ENCODE measurements at places on chromosomes 2 and 18.
A peak's percentile ranks its signal among the peaks of the same experiment; 100 is the strongest.

DNA sequence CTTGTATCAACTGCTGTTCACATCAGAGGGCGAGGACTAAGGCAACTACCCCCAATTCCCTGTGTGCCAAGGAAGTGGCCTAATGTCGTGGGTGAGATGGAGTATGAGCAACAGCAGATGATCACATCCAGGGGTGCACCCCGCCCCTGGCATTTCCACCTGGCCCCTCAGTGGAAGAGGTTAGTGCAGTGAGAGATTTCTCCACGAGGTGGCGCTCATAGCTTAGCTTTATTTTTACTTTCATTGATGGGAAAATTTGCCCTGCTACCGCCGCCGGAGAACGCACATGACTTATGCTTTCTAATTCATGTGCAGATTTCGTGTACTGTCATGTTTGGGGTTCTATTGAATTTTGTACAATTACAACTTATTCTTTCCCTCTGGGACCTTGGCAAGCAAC lies 470.6 kb upstream of the MEX3C start:
- DNase-seq, result peak; percentile 8

DNA sequence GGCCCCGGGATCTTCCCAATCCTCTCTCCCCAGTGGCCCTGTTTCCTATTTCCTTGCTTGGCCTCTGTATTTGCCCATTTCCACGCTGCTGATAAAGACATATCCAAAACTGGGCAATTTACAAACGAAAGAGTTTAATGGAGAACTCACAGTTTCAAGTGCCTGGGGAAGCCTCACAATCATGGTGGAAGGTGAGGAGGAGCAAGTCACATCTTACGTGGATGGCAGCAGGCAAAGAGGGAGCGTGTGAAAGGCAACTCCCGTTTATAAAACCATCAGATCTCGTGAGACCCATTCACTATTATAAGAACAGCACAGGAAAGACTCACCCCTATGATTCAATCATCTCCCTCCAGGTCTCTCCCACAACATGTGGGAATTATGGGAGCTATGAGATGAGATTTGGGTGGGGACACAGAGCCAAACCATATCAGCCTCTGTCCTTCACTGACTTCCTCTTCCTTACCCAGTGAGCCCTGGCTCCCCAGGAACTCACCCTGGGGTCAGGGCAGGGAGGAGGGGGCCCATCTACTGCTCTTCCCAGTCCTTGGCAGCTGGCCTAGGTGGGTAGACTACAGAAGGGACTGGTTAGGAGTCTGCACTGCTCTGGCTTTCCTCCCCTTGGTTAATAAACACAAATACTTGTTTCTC lies 105.8 kb upstream of the MYCN start:
- no peak for DNase-seq

- DNase-seq, result no peak
Observed at GRCh38 chr2:210873631-210874030, 317.2 kb downstream of the CPS1 start.

DNA sequence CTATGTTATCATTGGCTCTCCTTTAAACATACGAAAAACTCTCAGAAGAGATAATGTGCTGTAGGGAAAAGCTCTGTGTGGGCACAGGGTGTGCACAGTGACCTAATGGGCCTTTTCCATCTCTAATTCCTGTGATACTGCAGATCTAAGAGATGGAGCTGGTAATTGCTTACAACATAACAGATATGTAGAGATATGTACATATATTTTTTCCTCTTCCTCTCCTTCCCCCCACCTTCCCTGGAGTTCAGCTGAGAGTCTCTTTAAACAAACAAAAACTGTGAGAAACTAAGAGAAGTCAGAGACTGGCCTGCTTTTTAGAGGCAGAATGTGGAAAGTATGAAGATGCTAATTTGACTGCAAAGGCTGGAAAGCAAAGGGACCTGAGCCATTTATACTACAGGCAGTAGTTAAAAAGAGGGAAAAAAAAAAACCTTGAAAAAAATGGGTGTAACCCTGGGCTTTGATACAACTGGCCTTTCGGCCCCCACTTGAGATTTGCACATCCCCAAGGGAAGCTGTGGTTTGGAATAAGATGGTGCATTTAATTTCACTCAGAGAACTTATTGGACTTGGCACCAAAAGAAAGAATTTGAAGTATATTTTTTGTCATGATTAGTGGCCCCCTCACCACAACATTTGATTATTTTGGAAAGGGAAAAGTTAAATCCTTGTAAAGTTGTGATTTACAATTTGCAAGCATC lies 502.2 kb upstream of the ZEB2 start:
- no peak for DNase-seq

- DNase-seq, result no peak
Observed at GRCh38 chr2:2906091-2906490, 471.5 kb downstream of the EIPR1 start.

GRCh38 chr2:197615016-197615652 lies 60.3 kb downstream of the RFTN2 start:
- peak; percentile 18 for DNase-seq

DNA sequence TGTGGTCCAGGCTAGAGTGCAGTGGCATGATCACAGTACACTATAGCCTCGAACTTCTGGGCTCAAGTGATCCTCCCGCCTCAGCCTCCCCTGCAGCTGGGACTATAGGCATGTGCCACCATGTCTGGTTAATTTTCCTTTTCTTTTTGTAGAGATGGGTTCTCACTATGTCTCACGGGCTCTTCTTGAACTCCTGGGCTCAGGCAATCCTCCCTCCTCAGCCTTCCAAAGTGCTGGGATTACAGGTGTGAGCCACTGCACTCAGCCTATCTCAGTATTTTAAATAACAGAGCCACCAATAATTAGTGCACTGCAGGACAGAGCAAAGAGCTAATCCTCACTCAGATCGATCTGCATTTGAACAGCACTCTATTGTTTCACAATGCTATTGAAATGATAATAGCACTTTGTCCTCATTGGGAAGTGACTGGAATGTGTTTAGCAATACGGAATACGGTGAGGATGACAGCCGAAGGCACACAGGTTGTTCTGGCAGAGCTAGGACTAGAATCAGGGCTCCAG lies 335.9 kb downstream of the DLGAP1 start:
- no peak for DNase-seq

GRCh38 chr2:225581906-225582305 lies 182.4 kb downstream of the NYAP2 start:
- DNase-seq, result no peak

DNA sequence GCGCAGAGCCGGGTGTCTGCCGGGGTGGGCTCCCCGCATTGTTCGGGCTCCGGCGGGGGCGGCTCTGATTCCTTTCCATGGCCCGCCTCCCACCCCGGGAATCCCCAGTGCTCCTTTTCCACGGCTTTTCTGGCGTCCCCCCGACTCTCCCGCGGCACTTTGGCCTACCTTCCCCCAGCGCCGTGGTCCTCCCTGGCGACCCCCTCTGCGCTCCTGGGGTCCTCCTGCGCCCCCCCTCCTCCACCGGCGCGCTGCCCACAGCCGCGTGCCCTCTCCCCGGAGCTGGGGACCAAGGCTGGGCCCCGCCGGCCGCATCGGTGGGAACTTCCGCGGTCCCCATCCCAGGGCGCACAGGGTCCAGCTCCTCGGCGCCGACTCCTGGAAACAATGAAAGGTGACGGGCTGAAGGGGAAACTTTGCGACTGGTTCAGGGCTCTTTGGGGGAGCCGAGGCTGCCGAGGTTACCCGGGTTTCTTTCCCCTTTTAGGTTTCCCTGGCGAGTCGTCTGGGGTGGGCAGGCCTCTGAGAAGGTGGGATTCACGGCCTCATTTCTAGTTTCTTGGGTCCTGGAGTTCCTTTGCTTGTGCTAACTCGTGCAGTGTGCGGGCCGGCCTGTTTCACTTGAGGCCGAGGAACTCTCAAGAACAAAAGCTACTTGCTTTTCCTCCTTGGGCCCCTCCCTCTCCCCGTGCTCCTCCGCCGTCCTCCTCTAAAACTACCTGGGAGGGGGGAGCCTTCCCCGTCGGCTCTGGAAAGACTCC lies 2.2 kb downstream of the TGIF1 start:
- no peak for DNase-seq

- no peak for DNase-seq
Observed at GRCh38 chr2:217875556-217876252, 127.1 kb downstream of the TNS1 start.

All from HCT116 (cell line).